ENCODE measurements at places on chromosomes 11 and 22.
A peak's percentile ranks its signal among the peaks of the same experiment; 100 is the strongest.

DNA sequence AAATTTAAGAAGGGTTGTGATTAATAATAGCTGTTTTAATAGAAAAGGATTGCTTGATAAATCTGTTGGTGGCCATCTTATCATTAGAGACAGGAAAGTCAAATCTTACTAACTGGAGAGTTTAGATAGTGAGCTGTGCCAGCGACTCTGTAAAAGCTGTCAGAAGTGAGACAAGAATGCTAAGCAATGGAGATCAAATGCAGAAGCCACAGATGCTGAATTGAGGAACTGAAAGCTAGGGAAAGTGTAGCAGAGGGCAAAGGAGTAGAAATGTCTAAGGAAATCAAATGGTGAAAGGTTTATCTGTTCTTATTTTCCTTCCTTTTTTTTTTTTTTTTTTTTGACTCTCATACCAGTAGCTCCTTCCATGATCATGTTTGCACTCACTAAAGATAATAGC lies 13.7 kb downstream of the MS4A13 start:
- DNase-seq, result no peak

DNA sequence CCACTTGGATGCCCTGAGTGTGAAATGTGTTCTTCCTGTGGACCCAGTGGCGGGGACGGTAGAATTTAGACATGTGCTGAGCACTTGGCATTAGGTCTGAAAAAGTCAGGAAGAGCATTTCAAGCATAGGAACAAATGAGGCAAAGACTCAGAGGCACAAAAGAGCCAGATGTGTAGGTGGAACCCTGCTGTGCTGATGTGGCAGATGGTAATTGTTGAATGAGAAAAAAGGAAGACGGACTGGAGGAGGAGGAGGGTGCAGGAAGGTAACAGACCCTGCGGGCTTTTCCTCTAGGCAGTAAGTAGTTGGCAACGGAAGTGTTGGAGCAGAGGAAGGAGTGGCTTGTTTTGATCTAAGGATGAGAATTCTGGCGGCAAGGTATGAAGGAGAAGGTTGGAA lies 985.8 kb downstream of the TBC1D22A start:
- DNase-seq, result no peak

DNA sequence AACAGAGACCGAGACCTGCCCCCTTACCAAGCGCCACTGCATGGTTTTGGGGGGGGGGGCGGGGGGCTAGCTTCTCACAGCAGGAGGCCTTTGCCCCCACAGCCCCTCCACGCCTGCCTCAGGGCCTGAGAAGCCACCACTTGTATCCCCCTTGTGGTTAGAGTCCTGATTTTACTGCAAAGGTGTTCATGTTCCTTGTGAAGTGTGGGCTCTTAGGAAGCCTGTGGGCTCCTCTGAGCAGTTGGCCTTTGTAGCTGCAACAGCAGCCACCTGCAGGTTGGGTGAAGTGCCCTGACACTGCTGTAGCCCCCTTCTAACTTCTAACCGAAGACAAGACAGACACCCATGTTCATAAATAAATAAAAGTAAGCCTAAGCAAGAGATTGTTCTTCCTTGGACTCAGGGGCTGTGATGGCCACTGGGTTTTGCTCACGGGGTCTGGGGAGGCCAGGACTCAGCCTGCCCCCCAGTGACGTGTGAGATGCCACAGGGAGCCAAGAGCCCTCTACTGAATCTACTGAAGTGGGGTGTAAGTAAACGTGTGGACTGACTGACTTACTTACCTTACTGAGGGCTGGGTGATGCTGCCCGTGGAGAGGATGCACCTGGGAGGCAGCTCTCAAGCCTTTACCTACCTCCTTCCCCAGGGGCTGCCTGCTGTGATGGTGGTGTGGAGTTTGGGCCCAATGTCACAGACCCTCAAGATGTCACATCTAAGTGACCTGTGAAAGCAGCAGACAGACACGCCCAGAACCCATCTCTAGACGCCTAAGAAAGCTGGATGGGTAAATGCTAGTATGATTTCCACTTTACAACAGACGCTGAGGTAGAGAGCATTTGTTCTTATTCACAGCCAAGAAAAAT lies 25.8 kb downstream of the USP35 start:
- no peak for DNase-seq

- no peak for DNase-seq
Measured at GRCh38 chr11:12889243-12889642, 119.9 kb upstream of the RASSF10 start.

DNA sequence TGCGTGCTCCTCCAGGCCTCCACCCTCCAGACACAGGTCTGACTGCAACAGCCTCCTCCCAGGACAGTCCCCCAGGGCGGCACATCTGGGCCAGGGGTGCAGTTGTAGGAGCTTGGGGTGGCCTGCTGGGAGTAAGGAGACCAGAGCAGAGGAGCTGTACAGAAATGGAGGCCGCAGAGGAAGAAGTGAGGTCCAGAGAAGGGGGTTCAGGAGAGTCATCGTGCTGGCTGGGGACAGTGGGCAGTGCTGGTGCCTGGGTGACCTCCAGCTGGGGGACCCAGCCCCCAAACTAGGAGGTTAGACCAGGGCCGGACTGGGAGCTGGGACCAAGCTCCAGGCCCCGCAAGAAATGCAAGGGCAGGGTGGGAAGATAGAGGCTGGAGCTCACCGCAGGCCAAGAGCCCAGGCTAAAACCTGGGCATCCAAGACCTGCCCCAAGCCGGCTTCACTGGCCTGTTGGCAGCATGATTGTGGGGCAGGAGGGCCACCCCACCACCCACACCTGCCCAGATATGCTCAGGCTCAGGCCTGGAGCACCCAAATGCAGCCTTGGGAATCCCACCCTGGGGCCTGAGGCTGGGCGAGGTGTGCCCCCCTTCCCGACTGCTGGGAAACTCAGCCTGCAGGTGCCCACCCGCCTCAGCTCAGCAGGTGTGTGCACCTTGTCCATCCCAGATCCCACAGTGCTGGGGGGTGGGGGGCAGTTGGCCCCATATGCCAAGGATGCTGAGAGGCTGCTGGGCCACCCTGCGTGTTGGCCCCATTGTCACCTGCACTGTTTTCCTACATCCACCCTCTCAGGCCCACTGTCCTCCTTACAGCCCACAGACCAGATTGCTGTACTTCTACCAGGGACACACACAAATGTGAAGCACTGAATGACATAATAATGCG lies 96.9 kb downstream of the MORC2 start:
- no peak for DNase-seq

DNA sequence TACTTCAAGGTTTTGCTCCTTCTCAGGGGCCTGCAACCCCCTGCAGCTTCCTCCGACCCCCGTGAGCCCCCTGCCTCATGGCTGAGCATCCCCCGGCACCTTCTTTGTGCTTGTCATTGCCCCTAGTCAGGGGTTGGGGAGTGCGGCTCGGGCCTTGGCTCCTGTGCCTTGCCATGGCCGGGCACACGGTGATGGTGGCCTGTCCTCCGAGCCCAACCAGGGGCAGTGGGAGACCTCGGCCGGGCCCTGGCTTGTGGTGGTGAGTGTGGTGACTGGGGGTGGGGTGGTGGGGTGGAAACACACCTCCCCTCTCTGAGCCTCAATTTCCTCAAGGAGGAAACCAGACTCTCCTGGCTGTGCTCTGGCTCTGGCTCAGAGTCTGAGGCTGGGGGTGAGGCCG lies 1.5 kb upstream of the MRGPRG start:
- no peak for DNase-seq

DNA sequence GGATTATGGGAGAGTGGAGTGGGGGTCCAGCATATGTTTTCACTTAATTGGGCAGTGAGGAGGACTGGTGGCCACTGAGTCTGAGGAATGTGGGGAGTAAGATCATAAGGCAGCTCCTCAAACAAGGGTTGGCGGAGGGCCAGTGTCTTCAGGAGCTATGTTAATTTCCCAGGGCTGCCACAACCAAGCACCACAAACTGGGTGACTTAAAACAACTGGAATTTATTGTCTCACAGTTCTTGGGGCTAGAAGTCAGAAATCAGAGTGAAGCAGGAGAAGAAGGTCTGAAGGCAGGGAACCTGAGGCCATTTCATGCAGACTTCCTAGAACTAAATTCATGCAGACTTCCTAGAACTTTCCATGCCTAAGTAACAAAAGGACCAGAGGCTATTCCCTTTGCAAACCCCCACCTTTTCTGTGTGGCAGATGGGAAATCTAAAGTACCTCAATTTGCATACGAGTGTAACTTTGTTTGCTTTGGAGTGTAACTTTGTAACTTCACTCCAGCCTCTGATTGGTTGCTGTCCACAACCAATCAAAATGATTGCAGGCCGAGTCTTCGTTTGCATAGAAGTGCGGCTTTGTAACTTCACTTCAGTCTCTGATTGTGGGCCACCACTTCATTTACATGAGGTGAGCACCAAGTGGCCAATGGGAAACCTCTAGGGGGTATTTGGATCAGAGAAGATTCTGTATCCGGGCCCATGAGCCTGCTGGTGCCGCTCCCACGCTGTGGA lies 50.5 kb upstream of the ZBED5 start:
- no peak for DNase-seq

GRCh38 chr11:76369406-76369805 lies 11.5 kb downstream of the THAP12 start:
- no peak for DNase-seq

GRCh38 chr11:32382339-32383049 lies 52.8 kb downstream of the WT1 start:
- DNase-seq, result no peak

DNA sequence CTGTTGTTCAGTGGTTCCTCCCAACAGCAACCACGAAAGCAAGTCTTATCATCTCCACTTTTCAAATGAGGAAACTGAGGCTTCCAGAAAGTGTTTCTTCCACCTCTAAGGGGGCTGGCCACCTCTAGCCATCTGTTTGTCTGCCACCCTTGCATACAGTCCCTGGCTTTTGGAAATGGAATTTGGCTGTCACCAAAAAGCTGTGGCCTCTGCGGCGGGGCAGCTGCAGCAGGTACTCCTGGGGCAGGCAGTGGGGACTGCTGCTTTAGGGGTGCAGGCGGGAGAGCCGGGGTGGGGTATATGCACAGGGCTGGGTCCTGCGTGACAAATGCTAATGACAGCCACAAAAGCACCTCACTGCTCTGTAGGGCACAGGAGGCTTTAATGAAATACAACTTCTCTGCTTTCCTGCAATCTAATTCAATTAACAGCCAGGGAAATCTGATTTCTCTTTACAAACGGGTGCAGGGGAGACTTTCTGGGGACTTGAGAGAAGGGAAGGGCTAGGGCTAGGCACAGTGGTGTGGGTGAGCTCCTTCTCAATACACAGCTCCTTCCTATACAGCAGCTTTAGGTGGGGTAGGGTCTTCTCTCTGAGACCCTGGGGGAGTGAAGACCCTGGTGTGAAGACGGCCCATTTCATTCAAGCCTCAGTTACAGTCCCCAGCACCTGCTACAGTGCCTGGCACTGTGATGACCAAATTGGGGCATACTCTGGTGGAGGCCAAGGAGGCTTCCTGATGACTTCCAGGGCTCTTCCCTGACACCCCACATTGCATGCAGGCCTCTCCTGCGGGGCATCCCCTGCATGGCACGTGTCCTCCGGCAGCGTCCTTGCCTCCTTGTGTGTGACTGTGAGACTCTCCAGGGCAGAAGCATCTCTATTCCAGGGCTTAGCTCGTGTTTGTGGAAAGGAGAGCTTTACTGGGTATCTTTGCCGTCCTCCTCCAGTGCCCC lies 161.6 kb downstream of the CEP164 start:
- DNase-seq, result no peak

GRCh38 chr11:76683161-76684095 lies 12.9 kb upstream of the LRRC32 start:
- DNase-seq, result no peak

DNA sequence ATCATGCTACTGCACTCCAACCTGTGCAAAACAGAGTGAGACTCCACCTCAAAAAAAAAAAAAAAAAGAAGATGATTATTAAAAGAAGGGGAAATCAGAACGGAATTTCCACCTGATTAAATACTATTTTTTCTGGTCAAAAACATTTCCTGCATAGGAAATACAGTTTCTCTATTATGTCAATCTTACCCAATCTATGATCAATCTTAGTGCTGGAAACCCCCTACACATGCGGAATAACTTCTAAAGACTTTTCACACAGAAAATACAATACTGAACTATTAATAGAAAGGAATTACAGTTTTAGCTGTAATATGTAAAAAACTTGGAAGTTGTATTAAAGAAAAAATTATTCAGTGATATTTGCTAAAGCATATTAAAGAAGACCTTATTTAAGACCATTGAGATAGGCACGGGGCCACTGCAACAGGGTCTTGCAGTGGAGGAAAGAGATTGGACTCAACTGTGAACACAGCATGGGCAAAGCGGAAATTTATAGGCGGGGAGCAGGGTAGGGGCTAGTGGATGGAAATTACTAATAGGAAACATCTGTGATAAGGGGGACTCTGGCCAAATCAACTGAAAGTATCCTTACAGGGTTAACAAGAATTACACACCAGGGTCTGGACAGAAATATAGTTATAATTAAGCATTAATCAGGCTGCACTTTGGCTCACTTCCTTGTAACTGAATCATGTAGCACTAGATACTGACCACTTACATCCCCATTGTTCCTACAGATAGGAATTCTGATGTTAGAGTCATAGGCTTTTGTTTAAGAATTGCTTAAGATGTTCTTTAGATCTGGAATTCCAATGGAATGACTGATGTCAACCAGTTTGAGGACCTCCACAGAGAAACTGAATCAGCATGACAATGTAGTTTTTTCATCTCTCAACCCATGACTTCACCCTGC lies 411.5 kb upstream of the DDI1 start:
- no peak for DNase-seq

GRCh38 chr11:113623114-113623513 lies 83.0 kb downstream of the TMPRSS5 start:
- no peak for DNase-seq

- peak; percentile 13 for DNase-seq
Measured at GRCh38 chr11:95231881-95232605, 1.0 kb upstream of the SESN3 start.

DNA sequence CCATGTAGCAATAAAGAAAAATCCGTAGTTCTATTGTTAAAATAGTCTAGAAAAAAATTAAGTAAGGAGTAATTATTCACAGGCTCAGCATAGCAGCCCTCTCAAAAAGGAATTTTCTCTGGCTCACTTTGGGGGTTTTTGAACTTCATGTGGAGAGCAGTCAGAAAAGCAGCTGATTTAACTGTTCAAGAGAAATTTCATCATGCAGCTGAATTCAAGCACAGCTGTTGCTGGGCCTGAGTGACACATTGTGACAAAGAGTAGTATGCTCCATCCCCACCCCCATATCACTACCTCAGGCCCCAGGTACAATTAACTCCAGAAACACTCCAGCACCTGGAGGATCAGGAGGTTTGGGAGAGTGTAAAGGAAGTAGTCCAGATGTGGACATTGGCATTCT lies 272.1 kb downstream of the FAM76B start:
- no peak for DNase-seq

All from activated CD8-positive, alpha-beta memory T cell treated with anti-CD3 and anti-CD28 coated beads for 4 hours (primary cell).